Fibroblast of skin of right biceps (primary cell): ENCODE measurements at places on chromosomes 6 and 20.
A peak's percentile ranks its signal among the peaks of the same experiment; 100 is the strongest.

- no peak for DNase-seq
Measured at GRCh38 chr20:39479196-39479810, 517.2 kb downstream of the DHX35 start.

GRCh38 chr6:9583753-9584352 lies 831.0 kb downstream of the TFAP2A start:
- no peak for DNase-seq

DNA sequence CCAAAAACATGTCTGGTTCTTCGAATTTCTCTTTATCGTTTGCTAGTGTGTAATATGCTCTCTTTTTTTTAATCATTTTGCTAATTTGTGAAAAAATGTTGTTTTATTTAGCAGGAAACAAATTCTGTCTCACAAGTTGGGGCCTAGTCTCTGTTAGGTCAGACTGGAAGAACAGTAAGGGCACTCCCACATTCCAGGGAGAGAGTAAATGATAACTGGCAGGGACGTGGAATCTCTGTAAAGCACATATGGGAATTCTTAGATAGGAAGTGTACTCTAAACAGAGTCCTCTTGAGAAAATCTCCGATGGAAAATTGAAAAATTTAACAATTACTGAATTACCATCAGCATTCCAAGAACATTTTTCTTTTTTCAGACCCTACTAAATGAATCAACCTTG lies 16.4 kb upstream of the CCDC28A start:
- DNase-seq: peak; percentile 22

- DNase-seq: peak; percentile 14
Measured at GRCh38 chr6:153121311-153121710, 9.8 kb downstream of the RGS17 start.

DNA sequence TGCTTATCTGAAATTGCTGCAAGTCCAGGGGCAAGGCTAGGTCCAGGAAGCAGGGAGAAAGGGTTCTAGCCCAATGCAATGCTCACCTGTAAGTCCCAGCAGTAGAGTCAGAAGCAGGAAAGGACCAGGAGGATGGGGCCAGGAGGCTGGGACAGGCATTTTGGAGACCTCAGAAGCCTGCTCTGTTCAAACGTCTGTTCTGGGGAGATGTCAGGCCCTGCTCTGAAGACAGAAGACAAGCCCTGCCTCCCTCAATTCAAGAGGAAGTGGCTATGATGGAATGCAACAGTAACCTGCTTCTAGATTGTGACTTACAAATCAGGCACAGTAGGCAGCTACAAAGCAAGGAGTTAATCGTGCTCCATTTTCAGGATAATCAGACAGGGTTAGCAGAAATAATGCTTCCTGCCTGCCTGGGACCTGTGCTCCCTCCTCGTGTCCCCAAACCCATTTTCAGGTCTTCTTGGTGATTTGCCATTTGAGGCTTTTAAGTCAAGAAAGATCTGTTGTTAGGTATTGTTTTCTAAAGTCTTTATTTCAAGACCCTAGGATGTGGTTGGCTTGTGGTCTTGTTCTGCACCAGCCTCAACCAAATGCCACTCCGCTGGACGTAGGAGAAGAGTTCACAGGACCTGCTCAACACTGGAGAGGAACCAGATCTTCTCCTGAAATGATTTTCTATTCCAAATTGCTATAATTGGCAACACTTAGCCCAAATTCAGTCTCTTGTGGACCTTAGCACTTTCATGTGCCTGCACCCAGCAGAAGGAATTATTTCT lies at the start of gene SIRPG:
Gene SIRPG, minus strand, starts transcription at position 224 of the 779 bp plus-strand sequence. Its CDS starts 65 bp downstream, at position 159.
- no peak for DNase-seq

- DNase-seq: no peak
Measured at GRCh38 chr6:42049948-42050296, 402 bp upstream of the TAF8 start.

DNA sequence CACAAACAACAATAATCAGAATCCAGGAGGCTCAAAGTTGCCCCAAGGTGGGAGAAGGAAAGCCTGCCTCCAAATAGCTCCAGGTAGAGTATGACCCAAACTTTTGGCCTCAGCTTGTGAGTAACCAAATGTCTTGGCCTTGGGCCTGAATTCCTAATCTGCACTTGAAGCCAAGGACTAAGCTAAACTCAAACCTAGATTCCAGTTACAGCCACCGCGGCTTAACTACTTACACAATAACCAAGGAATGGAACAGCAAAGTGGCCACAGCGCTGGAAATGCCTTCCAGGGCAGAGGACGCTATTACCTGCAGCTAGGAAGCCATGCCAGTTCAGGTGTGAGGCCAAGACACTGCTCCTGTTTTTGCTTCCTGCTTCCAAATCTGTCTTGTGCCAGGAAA lies 4.6 kb downstream of the NINL start:
- DNase-seq: peak; percentile 26

DNA sequence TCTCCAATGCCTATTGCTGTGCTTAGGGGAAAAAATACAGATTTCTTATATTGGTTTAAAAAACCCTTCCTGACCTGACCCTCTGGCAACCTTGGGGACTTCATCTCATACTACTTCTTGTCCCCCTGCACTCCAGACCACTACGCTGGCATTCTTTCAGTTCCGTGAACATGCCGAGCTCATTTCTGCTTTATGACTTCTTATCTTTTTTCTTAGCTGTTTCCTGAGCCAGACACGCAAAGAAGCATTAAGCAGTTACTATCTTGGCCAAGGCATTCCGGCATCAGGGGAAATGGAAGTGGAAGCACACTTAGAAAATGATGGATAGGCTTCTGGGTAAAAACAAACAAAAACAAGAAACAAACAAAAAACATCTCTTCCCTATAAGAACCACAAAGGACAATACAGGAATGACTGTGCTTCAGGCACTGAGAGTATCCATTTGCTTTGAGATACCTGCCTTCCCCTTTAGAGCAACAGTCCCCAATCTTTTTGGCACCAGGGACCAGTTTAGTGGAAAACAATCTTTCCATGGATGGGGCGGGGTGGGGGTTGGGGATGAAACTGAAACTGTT lies 4.4 kb upstream of the CCDC28A start:
- DNase-seq: no peak

DNA sequence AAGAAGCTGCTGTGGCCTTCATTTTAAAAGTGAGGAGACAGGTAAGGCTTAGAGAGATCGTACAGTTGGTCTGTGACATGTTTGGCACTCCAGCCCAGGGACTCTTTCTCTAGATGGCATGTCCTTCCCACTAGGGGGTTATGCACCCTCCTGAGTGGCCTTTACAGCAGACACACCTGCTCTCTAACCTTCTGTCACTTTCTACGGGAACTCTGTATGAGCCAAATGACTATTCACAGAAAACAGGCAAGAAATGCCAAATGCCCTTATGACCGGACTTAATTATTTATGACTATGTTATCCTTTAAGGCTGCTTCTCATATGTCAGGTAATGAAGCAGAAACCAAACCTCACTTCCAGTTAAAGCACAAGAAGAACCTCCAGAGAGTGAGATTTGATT lies 91.2 kb downstream of the MAP3K5 start:
- DNase-seq: no peak

GRCh38 chr20:59295531-59295930 lies 4.9 kb upstream of the EDN3 start:
- DNase-seq: peak; percentile 12

DNA sequence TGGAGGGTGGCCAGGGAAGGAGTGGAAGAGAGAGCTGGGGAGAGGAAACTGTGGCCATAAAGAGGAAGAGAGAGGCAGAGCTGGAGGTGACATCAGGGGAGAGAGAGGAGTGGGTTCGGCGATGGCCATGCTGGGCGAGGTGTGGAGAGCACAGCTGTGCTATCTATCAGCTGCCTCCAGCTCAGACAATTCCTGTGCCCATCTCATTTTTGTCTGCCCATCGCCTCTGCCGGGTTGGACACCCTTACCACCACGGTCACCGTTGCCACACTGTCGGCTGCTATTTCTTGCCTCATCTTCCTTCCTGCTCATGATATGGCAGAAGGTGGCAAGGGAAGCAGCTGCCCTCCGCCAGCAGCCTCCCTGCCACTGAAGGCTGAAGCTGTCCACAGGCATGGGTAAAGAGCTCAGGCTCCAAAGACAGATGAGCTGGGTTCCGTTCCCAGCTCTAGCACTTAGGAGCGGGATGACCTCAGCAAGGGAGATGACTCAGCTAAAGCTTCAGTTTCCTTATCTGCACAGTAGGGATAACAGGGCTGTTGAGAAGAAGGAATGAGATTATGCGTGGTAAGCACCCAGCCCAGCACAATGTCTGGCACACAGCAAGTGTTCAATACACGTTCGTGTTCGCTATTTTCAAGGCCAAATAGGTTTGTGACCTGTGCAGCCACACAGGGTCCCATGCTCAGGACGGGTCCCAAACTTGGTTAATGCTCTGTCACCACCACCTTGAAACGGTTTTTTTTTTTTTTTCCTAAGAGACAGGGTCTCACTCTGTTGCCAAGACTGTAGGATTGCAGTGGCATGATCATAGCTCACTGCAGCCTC lies 21.9 kb upstream of the TAF8 start:
- DNase-seq: peak; percentile 48

DNA sequence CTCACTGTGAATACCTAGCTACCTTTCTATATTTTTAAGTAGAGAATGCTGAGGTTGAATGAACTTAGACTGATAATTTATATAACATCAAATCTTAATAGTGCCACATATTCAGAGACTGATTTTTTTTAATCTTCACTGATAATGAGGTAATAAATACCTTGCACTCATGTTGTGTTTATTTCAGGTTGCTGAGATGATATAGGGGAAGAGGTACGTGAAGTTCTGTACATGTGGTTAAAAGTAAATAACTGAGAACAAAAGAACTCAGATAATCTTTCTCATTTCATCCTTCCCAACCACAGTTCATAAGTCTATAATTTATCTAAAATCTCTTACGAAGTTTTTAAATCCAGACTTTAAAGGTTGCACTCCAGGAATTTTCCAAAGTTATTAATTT lies 6.4 kb downstream of the NHSL1 start:
- no peak for DNase-seq

GRCh38 chr6:26021001-26021349 lies 58.4 kb downstream of the TRIM38 start:
- DNase-seq: peak; percentile 85

- no peak for DNase-seq
Measured at GRCh38 chr6:32845384-32845884, 1.6 kb upstream of the PSMB8 start.

- DNase-seq: no peak
Measured at GRCh38 chr20:23143986-23144690, 58.0 kb upstream of the CD93 start.
